ENCODE measurements at places on chromosomes 16 and 17.

DNA sequence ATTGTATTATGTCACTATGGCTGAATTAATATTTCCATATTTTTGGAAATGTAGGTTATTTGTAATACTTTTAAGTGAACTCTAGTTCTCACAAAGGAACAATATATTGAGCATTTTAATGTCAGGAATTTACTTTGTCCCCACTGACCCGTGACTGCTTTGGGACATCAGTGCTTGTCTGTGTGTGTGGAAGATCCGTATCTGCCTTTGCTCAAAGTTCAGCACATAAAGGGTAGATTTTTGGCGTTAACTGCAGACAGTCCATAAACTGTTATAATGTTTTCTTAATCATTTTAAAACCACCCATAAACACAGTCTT lies 39.3 kb upstream of the AQP8 start:
- DNase-seq = no peak

- no peak for DNase-seq
These were observed 2.2 kb upstream of the PSME3 start for GRCh38 chr17:42830971-42831370.

GRCh38 chr16:49332589-49333258 lies 40.9 kb upstream of the C16orf78 start:
- DNase-seq = no peak

GRCh38 chr16:58684001-58684353 lies 593 bp downstream of the SLC38A7 start:
- no peak for DNase-seq

DNA sequence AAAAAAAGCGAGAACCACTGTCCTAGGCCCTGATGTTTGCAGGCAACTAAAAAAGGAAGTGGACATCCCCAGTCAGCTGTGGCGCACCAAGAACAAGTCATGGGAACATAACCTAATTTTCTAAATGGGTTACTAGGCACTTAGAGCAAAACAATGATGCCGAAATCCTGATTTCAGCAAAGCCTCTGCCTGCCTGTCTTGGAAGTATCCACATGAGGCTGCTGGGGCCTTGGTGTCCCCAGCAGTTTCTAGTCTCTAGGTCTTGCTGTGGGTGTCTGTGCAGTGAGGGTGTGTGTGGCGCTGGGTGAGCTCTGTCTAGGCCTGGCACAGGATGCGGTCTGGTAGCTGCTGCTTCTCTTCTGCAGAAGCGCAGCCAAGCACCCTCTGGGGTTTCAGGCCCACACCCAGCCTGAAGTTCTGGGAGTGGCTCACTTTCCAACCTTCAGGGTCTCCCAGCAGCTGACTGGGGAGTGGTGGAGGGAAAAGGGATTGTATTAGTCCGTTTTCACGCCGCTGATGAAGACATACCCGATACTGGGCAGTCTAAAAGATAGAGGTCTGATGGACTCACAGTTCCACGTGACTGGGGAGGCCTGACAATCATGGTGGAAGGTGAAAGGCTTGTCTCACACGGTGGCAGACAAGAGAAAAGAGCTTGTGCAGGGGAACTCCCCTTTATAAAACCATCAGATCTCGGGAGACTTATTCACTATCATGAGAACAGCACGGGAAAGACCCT lies 21.1 kb downstream of the STH start:
- DNase-seq = no peak

- DNase-seq = no peak
These were observed 114.0 kb downstream of the ZNF778 start for GRCh38 chr16:89331371-89332109.

GRCh38 chr17:1108478-1108764 lies 71.4 kb downstream of the ABR start:
- no peak for DNase-seq

Measured in H54 (cell line).